ENCODE measurements at places on chromosomes 3 and 15.
A peak's percentile ranks its signal among the peaks of the same experiment; 100 is the strongest.

GRCh38 chr3:82494977-82495489 is 733.6 kb upstream of the GBE1 start:
- DNase-seq, result no peak

DNA sequence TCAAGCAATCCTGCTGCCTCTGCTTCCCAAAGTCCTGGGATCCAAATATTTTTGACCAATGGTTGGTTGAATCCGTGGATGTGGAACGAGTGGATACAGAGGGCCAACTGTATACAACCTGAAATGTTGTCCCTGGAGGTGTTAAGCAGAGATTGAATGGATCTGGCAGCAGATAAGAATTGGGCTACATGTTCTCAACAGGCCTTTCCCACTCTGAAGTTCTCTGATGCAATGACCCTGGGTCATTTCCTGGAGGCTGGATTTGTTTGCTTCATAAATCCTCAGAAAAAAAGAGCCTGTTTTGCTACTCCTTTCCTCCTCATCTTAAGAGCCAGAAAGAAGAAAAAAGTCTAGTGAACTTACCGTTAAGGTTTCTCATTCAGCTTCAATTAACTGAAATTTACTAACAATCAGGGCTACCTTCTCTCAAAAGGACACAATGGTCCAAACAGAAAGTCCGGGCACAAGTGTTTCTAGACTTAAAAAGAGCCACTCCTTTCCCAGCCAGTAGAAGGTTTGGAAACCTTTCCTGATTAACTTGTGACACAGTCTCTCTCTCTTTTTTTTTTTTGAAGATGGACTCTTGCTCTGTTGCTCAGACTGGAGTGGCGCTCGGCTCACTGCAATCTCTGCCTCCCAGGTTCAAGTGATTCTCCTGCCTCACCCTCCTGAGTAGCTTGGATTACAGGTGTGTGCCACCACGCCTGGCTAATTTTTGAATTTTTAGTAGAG is 6.5 kb downstream of the ARHGEF3 start:
- no peak for DNase-seq

- no peak for DNase-seq
These were observed 197.2 kb downstream of the EDEM1 start for GRCh38 chr3:5384557-5385236.

DNA sequence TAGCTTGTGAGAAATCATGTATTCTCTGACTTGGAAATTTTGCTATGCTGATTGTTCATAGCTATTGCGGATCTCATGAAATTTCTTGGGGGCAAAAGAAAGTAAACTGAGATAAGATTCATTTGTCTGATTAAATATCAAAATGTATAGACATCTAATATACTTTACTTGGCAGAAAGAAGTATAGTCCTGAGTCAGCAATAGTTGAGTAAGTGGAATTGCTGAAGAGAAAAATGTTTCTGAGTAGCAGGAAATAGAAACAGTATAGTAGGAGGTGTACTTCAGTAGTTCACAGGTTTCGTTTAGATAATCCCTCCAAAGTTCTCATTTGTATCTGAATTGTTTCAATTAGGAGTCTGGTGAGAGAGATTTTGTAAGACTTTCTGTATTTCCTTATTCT is 705.9 kb downstream of the MCTP2 start:
- DNase-seq, result no peak

- no peak for DNase-seq
These were observed 61.5 kb upstream of the SETMAR start for GRCh38 chr3:4241595-4242170.

GRCh38 chr3:121822973-121823372 is 11.9 kb downstream of the IQCB1 start:
- no peak for DNase-seq

- DNase-seq, result no peak
These were observed 39.7 kb upstream of the MYZAP start for GRCh38 chr15:57551715-57552677.

DNA sequence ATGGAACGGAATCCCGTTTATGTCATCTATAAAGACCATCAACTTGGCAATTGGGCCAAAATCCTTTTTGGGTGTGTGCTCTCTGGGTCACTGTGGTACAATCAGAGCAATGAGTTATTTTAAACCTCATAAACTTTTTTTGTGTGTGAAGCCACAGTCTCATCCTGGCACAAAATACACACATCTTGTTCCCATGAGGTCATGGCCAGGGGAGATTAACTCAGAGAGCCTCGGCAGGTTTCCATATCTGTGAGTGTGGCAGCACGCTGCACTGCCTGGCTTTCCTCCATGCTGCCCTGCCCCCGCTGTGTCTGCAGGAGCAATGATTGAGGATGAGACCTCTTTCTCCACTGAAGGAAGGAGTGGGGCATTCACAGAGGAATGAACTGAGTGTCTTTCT is 54.0 kb upstream of the DLG1 start:
- no peak for DNase-seq

GRCh38 chr3:196227629-196228493 is 11.5 kb downstream of the SLC51A start:
- no peak for DNase-seq

DNA sequence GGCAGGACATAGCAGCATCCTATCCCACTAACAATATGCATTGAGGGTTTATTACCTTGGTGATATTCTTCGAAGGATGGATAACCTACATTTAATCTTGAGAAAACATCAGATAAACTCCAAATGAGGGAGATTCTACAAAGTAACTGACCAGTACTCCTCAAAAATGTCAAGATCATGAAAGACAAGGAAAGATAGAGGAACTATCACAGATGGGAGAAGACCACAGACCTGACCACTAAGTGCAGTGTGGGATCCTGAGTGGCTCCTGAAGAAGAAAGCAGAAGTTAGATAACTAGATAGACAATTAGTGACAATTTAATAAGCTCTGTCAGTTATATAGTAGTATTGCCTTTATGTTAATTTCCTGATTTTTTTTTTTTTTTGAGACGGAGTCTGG is 17.7 kb upstream of the CGNL1 start:
- no peak for DNase-seq

DNA sequence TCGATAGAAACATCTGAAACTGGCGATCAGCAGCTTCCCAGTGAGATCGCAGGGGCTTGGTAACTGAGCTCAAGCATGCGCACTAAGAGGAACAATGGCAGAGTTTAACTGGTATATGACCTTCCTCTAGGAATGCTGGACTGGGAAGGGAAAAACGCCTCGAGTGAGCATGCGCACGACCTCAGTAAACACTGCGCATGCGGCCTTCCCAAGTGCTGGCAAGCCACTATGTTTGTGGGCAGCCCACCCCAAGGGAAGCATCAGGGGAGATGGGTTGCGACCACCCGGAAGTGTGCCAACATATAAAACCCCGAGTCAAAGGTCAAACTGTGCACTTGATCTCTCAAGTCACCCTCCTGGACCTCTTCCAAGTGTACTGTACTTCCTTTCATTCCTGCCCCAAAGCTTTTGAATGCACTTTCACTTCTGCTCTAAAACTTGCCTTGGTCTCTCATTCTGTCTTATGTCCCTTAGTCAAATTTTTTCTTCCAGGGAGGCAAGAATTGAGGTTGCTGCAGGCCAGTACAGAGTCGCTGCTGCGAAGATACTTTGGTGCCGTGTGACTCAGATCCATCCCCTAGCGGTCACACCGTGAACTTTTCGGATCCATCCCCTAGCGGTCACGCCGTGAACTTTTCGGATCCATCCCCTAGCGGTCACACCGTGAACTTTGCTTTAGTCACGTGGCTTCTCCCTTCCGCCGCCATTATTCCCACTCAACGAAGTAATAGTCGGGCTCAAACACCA is 243.3 kb downstream of the FAM43A start:
- DNase-seq, result peak; percentile 27

- DNase-seq, result no peak
These were observed 28.1 kb downstream of the MCF2L2 start for GRCh38 chr3:183400352-183400751.

- no peak for DNase-seq
These were observed 62.1 kb downstream of the PRICKLE2 start for GRCh38 chr3:64163019-64163754.

- no peak for DNase-seq
These were observed 171.0 kb upstream of the RARB start for GRCh38 chr3:25257026-25257425.

DNA sequence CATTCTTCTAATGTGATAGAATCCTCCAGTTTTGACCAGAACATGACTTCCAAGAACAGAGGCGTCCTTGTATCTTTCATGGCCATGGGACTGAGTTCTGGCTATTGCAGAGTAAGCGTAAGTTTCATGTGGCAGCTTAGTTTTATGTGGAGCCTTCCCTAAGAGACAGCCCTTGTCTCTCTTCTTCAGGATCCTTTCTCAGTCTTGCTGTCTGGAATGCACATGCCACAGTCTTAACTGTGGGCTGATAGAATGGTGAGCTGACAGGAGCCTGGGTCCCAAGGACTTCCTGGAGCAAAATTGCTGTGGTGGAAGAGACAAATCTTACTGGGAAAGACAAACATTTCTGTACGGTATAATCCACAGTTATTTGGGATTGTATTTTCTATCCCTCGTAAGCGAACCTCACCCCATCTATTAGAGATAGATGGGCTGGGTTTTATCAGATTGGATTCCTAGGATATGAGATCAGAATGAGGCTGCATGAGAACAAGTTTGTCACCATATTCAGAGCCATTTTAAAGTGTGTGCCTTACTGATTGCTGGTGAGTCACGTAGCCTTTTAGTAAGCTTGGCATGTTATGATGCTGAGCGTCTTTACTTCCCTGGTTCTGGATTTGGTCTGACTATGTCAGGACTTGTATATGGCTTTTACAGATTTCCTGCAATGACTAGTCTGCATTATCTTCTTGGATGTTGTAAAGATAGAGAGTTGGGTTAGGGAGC is 32.8 kb downstream of the CDIN1 start:
- no peak for DNase-seq

- DNase-seq, result no peak
These were observed 336.5 kb upstream of the TGFBR2 start for GRCh38 chr3:30269751-30270445.

GRCh38 chr3:108662142-108662738 is 72.7 kb downstream of the DZIP3 start:
- DNase-seq, result peak; percentile 40

DNA sequence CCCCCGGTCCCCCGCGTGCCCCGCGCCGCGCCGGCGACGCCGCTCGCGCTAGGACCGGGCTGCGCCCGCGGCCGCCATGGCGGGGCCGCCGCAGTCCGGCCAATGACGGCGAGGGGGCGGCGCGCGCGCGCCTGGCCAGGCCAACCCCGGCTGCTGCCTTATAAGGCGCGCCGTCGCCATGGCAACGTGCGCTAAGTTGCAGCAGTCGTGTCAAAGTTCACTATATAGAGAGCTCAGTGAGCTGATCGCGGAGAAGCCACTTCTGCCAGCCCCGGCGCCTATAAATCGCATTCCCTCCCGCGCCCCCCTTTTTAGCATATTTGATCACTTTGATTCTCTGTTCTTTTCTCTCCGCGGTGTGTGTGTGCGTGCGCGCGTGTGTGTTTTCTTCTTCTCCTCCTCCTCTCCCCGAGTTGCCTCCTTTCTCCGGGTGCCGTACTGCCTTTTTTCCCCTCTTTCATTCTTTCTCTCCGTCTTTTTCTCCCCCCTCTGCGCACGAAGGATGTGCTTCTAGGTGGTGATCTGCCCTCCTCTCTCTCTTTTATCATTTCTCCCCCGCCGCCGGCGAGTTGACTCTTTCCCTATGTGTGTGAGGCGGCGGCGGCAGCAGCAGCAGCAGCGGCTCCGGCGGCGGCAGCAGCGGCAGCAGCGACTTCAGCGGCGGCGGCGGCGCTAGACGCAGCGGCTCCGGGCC is at the start of gene NR2F2:
NR2F2 (plus strand) TSS at position 251 of the 694 bp plus-strand sequence. CDS start 1,406 bp downstream, outside the sequence.
- peak; percentile 65 for DNase-seq

- no peak for DNase-seq
These were observed 141.6 kb upstream of the SLC2A2 start for GRCh38 chr3:171168086-171168485.

- DNase-seq, result no peak
These were observed 135.3 kb upstream of the LMCD1 start for GRCh38 chr3:8366219-8366810.

DNA sequence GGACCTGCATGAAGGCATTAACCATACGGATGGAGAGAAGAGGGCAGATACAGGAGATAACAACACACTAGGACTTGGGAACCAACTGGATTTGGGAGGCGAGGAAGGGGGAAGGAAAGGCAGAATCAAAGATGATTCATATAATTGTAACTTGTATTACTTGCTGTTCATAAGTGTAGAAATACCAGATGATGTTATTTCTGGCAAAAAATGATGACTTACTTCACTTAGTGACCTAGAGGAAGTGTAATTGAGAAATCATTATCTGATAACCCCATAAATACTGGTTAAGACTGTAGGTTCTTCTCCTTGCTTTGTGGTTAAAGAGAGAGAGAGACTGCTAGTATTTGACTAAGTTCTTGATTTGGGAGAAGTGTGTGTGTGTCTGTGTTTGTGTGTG is 50.5 kb upstream of the GK5 start:
- no peak for DNase-seq

- DNase-seq, result no peak
These were observed 14.9 kb downstream of the CCDC32 start for GRCh38 chr15:40549894-40550293.

- no peak for DNase-seq
These were observed 195.1 kb downstream of the NTRK3 start for GRCh38 chr15:88061452-88061851.

DNA sequence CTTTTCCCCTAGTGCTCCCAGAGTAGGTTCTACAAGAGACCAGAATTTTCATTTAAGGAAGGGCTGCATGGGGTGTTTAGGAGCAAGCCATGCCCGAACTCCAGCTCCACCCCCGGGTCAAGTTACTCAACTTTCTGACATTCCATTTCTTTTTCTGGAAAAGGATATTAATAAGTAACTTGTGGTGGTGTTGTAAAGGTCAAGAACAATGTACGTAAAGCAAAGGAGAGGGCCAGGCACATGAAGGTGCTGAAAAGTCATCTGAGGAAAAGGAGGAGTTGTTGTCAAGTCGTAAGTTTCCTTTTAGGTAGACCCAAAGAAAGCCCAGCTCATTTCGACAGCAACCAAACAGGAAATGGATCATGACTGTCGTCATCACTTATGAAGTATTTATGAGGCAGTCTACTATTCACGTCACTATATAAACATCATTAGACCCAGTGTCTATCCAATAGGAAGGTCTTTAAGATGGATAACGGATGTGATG is 319.6 kb upstream of the IL12A start:
- no peak for DNase-seq

All from activated CD4-positive, alpha-beta memory T cell treated with anti-CD3 and anti-CD28 coated beads for 36 hours (primary cell).